ENCODE measurements at places on chromosomes 11 and 22.

DNA sequence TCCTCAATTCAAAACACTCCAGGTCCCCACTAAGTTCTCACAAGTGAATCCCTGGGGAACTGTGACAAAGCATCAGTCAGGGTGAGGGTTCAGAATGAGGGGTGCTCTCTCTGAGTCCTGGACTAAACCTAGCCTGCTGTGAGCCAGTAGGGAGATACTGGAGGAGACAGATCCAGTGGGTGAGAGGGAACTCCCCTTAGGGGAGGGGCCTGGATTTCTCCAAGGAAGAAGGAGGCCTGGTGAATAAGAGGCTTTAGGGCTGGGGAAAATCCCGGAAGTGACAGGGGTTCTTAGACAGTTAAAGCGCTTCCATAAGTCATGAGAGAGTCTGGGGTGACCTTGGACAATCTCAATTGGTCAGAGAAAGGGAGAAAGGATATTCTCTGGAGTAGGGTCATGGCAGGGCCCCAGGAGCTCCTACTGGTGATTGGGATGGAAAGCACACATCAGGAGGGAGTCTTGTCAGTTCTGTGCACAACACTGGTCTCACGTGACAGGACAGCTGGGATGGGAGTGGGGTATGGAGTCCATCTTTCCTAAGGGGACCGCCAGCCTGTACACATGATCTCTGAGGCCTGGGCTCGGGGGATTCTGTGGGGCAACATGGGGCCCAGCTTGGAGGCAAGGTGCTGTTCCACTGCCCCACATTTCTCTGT lies 1.5 kb downstream of the TBC1D10A start:
- DNase-seq: no peak

GRCh38 chr11:73171436-73172161 lies 29.5 kb upstream of the FCHSD2 start:
- no peak for DNase-seq

- DNase-seq: peak; percentile 55
Measured at GRCh38 chr11:29159552-29160465, 857.0 kb downstream of the KCNA4 start.

- DNase-seq: no peak
Measured at GRCh38 chr11:28521075-28521474, 412.9 kb downstream of the METTL15 start.

DNA sequence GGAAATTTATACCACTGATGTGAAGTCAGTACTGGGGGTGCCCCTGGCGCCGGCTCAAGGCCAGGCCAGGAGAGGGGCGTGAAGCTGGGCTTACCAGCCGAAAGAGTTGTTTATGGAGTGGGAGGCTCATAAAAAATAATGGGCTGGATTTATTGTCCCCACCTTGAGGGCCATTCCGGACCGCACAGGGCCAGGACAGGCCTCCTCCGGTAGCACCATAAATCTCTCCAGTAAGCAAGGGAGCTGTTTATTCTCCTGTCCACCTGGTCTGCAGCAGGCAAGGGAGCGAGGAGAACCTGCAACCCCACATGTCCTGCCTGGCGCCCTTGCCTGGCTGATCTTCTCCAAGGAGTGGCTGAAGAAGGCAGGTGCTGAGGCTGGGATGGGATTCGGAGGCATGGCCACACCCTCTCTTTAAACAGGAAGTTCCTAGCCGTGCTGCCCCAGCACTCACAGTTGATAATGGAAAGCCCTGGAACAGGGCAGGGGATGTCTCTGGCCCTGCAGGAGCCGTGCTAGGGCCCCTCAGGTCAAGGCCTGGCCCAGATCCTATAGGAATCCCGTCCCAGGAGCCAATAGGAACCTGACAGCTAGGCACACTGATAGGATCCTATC lies 65.1 kb downstream of the SCUBE1 start:
- DNase-seq: no peak

DNA sequence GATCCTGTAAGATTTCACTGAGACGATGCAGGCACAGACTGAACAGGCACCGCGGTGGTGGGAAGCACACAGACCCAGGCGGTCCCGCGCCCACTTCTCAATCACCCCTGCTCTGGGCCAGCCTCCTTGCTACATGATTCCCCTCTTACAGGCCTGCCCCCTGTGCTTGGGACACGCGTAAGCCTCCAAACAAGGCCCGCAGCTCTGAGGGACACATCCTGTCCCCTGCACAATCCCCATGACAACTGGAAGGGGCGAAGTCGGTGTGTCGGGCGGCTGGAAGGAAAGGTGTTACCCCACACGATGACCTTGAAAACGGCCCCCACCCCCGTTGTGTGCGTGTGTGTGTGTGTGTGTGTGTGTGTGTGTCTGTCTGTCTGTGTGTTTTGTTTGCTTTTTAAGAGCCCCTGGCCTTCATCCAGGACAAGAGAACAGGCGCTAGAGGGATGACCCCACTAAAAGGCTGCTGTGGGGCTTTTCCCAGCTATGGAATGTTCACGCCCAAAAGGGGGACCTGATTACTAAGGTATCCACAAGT lies 13.1 kb downstream of the CELSR1 start:
- DNase-seq: no peak

- no peak for DNase-seq
Measured at GRCh38 chr11:134785660-134786284, 373.7 kb upstream of the B3GAT1 start.

DNA sequence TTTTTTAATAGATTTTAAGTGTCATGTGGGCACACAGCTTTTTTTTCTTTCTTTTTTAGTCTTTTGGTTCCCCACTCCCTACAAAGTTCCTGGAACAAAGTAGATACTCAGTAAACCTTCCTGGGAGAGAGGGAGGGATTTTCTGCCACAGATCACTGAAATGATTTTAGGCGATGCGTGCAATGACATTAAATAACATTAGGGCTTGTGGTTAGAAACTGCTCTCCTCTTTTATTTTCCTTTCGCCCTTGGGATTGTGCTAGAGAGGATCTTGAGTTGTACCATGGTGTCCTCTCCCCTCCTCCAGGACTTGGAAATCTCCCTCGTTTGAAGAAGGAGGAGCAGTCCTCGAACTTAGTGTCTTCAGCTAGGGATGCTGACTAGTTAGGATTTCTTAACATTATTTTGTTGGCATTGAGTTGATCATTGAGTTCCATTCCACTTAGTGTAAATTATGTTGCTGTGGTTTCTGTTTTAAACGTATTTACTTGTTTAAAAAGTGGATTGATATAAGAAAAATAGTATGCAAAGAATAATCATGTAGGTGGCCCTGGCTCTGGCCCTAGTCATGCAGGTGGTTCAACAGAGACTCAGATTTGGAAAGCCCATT lies 88.4 kb downstream of the TRAF6 start:
- no peak for DNase-seq

DNA sequence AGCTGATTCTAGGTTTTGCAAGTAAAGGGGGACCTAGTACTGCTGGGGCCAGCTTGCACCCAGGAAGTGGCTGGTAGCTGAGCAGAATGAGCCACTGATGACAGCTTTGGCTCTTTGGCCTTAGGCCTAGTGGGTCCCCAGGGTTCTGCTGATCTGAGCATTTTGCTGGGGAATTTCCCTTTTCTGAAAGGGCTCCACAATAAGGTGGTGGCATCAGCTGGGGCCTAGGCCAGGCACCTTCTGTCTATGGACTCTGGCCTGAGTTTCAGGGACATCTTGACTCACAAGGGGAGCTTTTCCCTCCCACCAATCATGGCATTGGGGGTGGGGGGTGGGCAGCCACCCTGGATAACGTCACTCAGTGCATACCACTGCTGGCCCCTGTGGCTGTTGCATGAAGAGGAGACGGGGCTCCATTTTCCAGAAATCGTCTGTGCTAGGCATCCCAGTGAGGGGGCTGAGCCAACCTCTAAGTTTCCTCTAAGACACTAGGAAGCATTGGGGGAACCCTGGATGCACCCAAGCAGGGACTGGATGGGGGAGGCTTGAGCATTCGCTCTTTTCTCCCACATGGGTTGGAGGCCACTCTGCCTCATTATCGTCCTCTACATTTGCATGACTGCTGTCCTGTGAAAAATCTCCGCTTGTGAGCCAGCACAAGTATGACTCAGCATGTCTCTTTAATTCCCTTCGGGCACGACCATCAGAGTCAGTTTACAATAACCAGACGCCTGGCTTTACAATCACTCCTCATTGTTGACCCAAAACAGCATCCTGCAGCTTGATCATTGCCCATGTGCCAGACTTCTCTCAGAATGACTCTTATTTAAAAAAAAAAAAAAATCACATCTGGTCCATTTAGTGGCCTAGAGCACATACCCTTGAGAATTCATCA lies 145.0 kb upstream of the THY1 start:
- peak; percentile 36 for DNase-seq

DNA sequence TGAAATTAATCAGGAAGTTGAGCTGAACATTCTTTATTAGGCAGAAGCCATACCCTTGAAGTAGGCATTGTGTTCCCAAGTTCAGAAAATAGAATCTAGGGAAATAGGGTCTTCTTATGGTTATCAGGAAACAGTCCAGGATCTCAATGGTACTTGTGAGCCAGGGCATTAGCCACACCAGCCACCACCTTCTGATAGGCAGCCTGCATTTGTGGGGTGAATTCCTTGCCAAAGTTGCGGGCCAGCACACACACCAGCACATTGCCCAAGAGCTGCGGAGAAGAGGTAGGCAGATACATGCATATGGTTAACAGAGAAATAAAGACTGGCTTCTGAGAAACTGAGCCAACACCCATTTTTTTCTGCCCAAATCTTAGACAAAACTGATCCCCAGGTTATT lies 1.5 kb downstream of the HBD start:
- no peak for DNase-seq

GRCh38 chr22:17772249-17772957 lies 1.9 kb downstream of the BID start:
- no peak for DNase-seq

DNA sequence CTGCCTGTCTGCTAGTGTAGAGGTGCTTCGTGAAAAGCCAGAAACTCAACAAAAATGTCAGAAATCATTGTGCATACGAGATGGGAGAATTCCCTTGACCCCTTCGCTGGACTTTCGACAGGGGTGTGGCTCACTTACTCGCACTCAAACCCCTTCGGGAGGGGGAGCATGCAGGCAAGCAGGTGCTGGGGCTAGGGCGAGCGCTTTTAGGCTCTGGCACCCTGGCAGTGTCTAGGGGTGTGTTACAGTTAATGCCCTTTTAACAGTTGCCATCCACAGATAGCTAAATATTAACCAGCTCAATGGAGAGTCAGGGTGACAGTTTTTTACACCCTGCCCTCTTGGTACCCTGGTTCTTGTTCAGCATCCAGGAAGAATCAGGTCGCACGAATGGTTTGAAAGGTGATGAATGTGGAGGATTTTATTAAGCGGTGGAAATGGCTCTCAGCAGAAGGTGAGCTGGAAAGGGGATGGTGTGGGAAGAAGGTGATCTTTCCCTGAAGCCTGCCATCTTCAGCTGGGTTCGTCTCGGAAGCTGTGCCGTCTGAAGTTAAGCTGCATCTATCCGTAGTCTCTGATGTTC lies 59.6 kb upstream of the SHANK2 start:
- DNase-seq: no peak

- DNase-seq: no peak
Measured at GRCh38 chr22:46178755-46179505, 28.6 kb downstream of the PPARA start.

- no peak for DNase-seq
Measured at GRCh38 chr22:49303781-49304461, 523.8 kb downstream of the BRD1 start.

DNA sequence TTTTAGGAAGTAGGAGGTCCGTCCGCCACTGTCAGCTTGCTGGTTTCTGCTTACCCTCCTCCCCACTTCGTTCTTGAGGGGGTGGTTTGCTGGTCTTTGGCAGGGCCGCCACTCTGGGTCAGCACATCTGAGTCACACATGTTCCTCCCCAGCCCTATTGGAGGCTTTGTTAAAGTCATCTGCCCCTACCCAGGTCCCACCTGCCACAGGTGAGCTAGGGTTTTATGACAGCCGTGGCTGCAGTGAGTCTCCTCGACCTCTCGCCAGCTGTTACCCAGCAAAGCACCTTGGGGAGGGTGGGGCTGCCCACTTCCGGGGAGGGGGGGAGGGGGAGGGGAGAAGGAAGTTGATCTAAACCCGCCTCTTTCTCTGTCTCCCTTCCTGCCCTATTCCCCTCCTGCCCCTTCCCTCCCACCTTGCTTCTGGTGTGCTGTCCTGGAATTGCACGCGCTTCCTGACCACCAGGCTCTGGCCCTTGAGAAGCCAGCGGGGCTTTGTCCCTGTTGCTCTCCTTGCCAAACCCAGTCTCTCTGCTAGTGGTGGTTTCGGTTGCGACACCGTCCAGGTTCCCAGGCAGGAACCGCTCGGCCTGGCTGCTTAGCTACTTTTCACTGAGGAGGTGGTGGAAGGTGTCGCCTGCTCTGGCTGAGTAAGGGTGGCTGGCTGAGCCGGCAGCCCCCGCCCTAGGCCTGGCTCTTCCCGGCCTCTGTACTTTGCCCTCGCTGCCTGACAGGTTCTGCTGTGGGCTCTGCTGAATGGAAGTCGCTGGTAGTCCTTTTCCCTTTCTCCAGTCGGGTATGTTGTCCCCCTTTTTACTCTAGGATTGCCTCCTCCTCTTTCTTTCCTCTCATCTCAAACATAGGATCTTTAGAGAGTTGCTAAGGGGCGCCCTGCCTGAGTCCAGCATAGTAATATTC lies 28.5 kb downstream of the RCOR2 start:
- no peak for DNase-seq
